ENCODE measurements at places on chromosomes 12 and 14. TPM values are rescaled to one million over a fixed set of nuclear protein-coding genes. Genes with fewer than 3 reads are reported as not detected.

The FOXN4 gene
- 0.23 TPM for total RNA-seq

The NANOG gene
- total RNA-seq: not detected

The BHLHE41 gene
- total RNA-seq: 5.5 TPM

The RNASE1 gene
- total RNA-seq: 13.1 TPM

The VRTN gene
- total RNA-seq: not detected

The UNC79 gene
- total RNA-seq: 41.3 TPM

The LUM gene
- total RNA-seq: 11.8 TPM

The PLEKHH1 gene
- total RNA-seq: 11.3 TPM

The SIX4 gene
- total RNA-seq: 0.92 TPM

The SDR9C7 gene
- total RNA-seq: 0.23 TPM

The TAPBPL gene
- 2.8 TPM for total RNA-seq

The PTMS gene
- 84.2 TPM for total RNA-seq

The RTN1 gene
- 936 TPM for total RNA-seq

The ST8SIA1 gene
- total RNA-seq: 33.4 TPM

Measured in diencephalon (tissue), 1 donor.